ENCODE measurements at places on chromosomes 5 and 9. TPM values are rescaled to one million over a fixed set of nuclear protein-coding genes. Genes with fewer than 3 reads are reported as not detected.

The ROPN1L gene
- 0.31 TPM for total RNA-seq

The PCDHA1 gene
- under 0.01 TPM for total RNA-seq

The F2RL2 gene
- total RNA-seq: 1.7 TPM

The ARID3C gene
- total RNA-seq: 0.31 TPM

The FNIP1 gene
- 51.5 TPM for total RNA-seq

The RAB14 gene
- total RNA-seq: 33.8 TPM

The CAMK4 gene
- total RNA-seq: 0.37 TPM

The ALDH1A1 gene
- 46.2 TPM for total RNA-seq

The NHP2 gene
- 88.4 TPM for total RNA-seq

The CAPSL gene
- total RNA-seq: not detected

The BARHL1 gene
- not detected for total RNA-seq

The TMEM174 gene
- not detected for total RNA-seq

The CACFD1 gene
- 7.1 TPM for total RNA-seq

The ANKRD18A gene
- 0.13 TPM for total RNA-seq

The TNFSF15 gene
- 0.19 TPM for total RNA-seq
